Psoas muscle (tissue), 8 donors: ENCODE measurements at places on chromosomes 6 and 20.

GRCh38 chr6:111942561-111942960 lies 69.3 kb upstream of the FYN start:
- no peak overlapping the region for H3K4me3 ChIP-seq
- DNase-seq, result no peak
- no peak overlapping the region for H3K27ac ChIP-seq
- H3K36me3 ChIP-seq, result no peaks in the 10 kb centered on the region

GRCh38 chr6:150907383-150907782 lies 41.9 kb downstream of the MTHFD1L start:
- H3K27me3 ChIP-seq, result no peaks in the 10 kb centered on the region
- DNase-seq, result no peak
- no peak overlapping the region for H3K27ac ChIP-seq
- no peaks in the 10 kb centered on the region for H3K4me1 ChIP-seq
- no peaks in the 10 kb centered on the region for H3K36me3 ChIP-seq

DNA sequence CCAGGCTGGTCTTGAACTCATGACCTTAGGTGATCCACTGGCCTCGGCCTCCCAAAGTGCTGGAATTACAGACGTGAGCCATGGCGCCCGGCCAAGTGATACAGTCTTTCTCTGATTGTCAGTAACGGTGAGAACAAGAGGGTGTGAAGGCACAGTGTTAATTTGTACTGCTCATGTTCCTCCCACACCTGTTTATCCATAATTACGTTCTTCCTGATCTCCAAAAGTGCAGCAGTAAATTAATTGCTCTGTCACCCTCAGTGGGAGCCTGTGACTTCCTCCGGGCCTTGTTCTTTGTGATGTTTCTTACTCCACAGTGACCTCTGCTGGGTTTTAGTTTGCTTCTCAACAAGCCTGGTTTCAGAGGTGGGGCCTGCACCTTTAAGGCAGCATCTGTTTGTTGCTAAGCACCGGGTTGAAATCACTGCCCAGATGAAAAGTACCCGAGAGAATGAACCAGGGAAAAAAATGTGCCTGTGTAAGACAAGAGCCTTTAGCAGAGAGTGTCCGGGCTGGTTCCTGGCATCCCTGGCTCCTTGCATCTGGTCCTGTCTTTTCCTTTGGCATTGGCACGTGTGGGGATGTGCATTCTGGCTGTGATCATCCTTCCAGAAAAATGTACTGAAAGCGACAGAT lies 89.1 kb upstream of the CLDN20 start:
- H3K4me3 ChIP-seq, result no peak overlapping the region
- peak; percentile 62 for DNase-seq
- H3K4me1 ChIP-seq, result no peaks in the 10 kb centered on the region
- H3K27ac ChIP-seq, result no peak overlapping the region
- peaks cover 10% of the 10 kb centered on the region for H3K36me3 ChIP-seq

- no peak overlapping the region for H3K4me3 ChIP-seq
- no peak overlapping the region for H3K27ac ChIP-seq
- H3K36me3 ChIP-seq, result no peaks in the 10 kb centered on the region
- no peaks in the 10 kb centered on the region for H3K27me3 ChIP-seq
Measured at GRCh38 chr20:41889126-41889843, 271.1 kb upstream of the CHD6 start.

DNA sequence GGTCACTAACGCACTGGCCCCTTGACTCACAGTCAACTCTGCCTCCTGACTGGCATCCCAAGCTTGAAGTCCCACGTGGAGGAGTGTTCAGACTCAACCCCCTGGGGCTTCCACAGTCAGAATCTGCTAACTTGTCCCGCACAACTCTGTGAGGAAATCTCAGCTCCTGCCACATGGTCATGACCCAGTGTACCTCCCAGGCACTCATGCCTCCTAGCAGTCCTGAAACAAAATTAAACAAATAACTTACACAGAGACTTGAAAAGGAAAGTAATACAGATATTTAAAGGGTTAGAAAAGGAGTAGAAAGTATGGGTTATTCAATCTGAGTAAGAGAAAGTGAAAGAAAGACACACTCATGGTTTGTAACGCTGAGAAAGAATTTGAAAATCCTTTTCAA lies 134.9 kb downstream of the GMDS start:
- H3K4me1 ChIP-seq, result no peaks in the 10 kb centered on the region
- H3K36me3 ChIP-seq, result no peaks in the 10 kb centered on the region
- no peak overlapping the region for H3K4me3 ChIP-seq
- peak overlapping the region; percentile 14 for H3K27ac ChIP-seq
- no peak for DNase-seq
- no peaks in the 10 kb centered on the region for H3K27me3 ChIP-seq

DNA sequence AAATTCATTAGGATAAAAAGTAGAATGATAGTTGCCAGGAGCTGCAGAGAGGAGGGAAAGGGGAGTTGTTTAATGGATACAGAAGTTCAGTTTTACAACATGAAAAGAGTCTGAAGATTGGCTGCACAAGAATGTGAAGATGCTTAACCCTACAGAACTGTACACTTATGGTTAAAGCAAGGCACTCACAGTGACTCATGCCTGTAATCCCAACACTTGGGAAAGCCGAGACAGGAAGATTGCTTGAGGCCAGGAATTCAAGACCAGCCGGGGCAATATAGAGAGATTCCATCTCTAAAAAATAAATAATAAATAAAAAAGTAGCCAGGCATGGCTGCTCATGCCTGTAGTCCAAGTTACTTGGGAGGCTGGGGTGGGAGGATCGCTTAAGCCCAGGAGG lies 174.0 kb downstream of the TASP1 start:
- no peak overlapping the region for H3K27ac ChIP-seq
- no peaks in the 10 kb centered on the region for H3K36me3 ChIP-seq
- DNase-seq, result no peak
- no peaks in the 10 kb centered on the region for H3K4me1 ChIP-seq
- no peaks in the 10 kb centered on the region for H3K27me3 ChIP-seq
- H3K4me3 ChIP-seq, result no peak overlapping the region

DNA sequence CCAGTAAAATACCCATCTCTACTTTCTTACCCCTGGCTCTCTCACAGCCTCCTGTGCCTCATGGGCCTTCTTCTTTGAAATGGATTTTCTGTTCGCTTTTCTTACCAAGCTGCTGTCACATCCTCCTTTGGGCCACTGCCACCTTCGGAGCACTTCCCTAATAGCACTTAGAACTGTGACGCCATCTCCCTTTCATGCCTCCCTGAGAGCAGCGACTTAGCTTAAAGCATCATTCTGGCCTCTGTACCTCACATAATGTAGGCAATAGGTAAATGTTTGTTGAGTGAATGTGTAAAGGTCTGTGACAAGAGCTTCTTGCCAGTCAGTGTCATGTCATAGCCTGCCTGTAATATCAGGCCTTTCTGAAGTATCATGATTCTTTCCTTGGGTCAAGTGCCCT lies 78.8 kb downstream of the ADGRG6 start:
- no peak overlapping the region for H3K4me3 ChIP-seq
- H3K27ac ChIP-seq, result no peak overlapping the region
- peaks cover 3% of the 10 kb centered on the region for H3K27me3 ChIP-seq

GRCh38 chr6:129661536-129662405 lies 48.2 kb downstream of the ARHGAP18 start:
- no peaks in the 10 kb centered on the region for H3K27me3 ChIP-seq
- H3K36me3 ChIP-seq, result no peaks in the 10 kb centered on the region
- H3K4me3 ChIP-seq, result no peak overlapping the region
- no peak for DNase-seq
- H3K27ac ChIP-seq, result no peak overlapping the region

GRCh38 chr6:169859401-169859977 lies 108.1 kb downstream of the ERMARD start:
- H3K4me3 ChIP-seq, result no peak overlapping the region
- no peaks in the 10 kb centered on the region for H3K36me3 ChIP-seq
- no peaks in the 10 kb centered on the region for H3K4me1 ChIP-seq
- no peak overlapping the region for H3K27ac ChIP-seq
- no peak for DNase-seq

DNA sequence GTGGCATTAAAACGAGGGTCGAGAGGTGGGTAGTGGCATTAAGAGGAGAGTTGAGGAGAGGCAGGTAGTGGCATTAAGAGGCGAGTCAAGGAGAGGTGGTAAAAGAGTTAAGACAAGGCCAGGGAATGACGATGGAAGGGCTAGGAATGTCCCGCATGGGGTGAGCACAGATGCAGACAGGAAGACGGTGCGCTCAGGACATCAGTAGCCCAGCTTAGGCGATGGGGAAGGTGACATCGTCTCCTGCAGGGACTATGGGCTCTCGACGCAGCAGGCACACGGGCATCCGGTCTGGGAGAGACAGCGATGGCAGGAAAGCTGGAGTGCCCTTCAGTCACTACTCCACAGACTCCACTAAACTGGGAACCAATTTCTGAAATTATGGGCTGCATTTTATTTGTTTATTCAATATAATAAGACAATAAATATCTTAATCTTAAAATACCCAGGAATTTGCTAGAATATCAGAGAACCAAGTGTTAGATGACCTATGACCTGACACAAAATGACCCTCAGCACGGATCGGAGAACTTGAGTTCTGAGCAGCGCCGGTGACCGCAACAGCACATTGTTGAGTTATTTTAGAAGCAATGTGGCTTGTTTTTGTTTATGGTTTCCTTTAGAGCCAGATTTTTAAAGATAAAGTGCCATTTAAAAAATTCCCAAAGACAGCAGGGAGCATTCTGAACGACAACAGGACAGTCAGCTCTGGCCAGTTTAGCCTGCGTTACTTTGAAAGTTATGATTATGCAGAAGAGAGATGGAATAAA lies 177.7 kb downstream of the SMOC2 start:
- H3K27ac ChIP-seq, result no peak overlapping the region
- no peaks in the 10 kb centered on the region for H3K36me3 ChIP-seq
- H3K4me1 ChIP-seq, result no peaks in the 10 kb centered on the region
- H3K4me3 ChIP-seq, result no peak overlapping the region
- no peaks in the 10 kb centered on the region for H3K27me3 ChIP-seq

DNA sequence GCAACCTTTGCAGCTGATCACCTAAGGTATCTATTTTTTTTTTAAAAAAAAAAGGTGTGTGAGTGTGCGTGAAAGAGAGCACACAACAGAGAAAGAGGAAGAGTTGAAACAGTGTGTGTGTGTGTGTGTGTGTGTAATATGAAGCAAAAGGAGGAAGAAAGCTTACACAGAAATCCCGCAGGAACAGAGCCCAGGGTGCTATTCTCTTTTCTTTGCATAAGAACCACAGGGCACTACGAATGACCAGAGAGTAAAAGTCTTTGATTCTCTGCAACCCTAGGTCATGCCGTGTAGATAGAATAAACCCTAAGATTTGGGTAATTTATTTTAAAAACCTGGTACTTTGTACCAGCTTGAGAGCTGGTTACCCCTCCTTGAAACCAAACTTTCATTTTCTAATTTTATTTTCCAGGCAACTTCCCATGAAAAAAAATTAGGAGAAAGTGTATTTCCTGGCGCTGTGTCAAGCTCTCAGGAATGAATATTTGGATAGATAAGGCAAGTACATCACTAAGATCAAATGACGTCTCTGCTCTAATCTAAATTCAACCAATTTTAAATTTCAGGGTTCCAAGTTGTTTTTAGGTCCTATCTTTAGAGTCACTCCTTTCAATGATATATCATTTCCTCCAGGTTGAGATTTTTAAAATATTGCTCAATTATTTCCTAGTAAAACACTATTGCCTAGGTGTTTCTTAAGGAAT lies 47.9 kb upstream of the ID4 start:
- no peak overlapping the region for H3K27ac ChIP-seq
- H3K27me3 ChIP-seq, result no peaks in the 10 kb centered on the region
- H3K4me3 ChIP-seq, result no peak overlapping the region
- H3K36me3 ChIP-seq, result no peaks in the 10 kb centered on the region
- no peaks in the 10 kb centered on the region for H3K4me1 ChIP-seq
- no peak for DNase-seq

DNA sequence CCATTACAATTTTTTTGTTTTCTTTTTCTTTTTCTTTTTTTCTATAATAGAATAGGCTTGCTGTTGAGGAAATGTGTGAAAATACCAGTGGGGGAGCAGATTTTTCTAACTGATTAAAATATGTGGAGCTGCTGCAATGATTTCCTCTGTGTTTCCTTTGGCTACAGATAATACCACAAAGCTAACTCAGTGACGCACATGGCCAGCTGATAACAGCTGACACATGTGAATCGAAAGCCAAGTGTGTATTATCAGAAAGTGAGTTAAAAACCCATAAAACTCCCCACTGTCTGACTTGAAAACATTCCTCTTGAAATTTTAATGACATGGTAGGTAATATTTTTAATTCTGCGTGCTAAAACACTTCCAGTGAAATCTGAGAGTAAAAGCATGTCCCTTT lies 70.8 kb upstream of the AHI1 start:
- no peaks in the 10 kb centered on the region for H3K36me3 ChIP-seq
- H3K27me3 ChIP-seq, result no peaks in the 10 kb centered on the region
- H3K4me1 ChIP-seq, result no peaks in the 10 kb centered on the region
- no peak overlapping the region for H3K4me3 ChIP-seq

DNA sequence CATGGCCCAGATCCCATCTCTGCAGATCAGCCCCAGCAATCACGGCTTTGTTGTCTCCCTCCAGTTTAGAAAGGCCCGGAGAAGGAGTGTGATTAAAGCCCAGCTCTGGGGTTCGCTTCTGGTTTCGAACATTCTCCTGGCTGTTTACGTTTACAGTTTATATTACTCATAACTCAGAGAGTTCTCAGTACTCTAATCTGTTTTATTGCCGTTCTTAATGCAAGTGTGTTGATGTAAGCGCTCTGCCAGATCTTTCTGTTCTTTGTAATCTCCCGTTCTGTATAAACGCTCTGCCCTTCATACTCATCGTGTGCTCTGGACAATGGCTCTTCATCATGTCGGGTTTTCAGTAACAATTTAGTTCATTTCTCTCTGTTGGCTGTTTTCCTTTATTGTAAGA lies 118.0 kb upstream of the PRND start:
- DNase-seq, result no peak
- no peak overlapping the region for H3K4me3 ChIP-seq
- H3K27me3 ChIP-seq, result peaks cover 18% of the 10 kb centered on the region

GRCh38 chr6:125773387-125774341 lies 17.1 kb upstream of the NCOA7 start:
- H3K27me3 ChIP-seq, result no peaks in the 10 kb centered on the region
- H3K36me3 ChIP-seq, result no peaks in the 10 kb centered on the region
- DNase-seq, result no peak
- H3K4me3 ChIP-seq, result no peak overlapping the region

DNA sequence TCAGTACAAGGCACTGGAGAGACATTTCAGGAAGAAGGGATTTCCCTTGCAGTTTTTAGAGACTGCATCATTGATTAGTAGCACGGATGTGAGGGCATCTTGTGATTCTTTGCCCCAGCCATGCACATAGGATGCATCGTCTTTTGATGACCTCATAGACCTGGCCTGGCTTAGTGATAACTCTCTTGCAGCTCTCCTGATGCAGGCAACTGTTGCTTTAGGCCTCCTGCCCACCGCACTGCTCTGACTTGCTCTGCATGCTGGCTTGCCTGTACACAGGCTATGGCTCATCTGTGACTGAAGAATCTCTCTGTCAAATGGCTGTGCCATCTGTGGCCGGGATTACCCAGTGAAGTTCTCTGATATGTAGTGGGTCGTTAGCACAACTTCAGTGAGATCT lies 207.7 kb upstream of the PTCHD4 start:
- no peaks in the 10 kb centered on the region for H3K36me3 ChIP-seq
- H3K27me3 ChIP-seq, result no peaks in the 10 kb centered on the region
- H3K4me1 ChIP-seq, result no peaks in the 10 kb centered on the region
- no peak overlapping the region for H3K27ac ChIP-seq

- no peak for DNase-seq
- H3K27me3 ChIP-seq, result no peaks in the 10 kb centered on the region
- no peaks in the 10 kb centered on the region for H3K36me3 ChIP-seq
- H3K27ac ChIP-seq, result no peak overlapping the region
Measured at GRCh38 chr20:11734431-11734830, 183.3 kb upstream of the BTBD3 start.

- no peaks in the 10 kb centered on the region for H3K4me1 ChIP-seq
- no peak overlapping the region for H3K4me3 ChIP-seq
- no peak for DNase-seq
Measured at GRCh38 chr6:19848465-19849029, 11.4 kb downstream of the ID4 start.
